ENCODE measurements at places on chromosomes 16 and 17.

- no peak for DNase-seq
Measured at GRCh38 chr16:78516006-78516736, 416.7 kb downstream of the WWOX start.

DNA sequence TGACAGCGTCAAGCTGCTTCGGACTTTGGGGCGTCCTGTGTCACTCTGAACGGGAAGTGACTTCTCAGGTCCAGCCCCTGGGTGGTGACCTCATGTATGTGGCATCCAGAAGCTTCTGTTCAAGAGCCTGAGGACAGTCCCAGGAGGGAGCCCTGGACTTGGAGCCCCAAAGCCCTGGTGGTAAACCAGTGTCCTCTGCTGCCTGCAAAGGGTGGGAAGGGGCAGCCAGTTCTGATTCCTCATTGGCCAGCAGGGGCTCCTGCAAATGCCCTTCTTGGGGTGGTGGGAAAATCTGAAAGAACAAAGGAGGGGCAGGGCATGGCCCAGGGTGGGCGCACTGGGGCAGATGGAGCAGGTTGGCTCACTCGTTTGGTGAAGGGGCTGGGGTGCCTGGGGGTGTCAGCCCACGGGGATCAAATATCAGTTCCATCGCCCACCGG lies 1.6 kb downstream of the OSGIN1 start:
- no peak for DNase-seq

GRCh38 chr17:75823257-75824041 lies 20.8 kb downstream of the UNC13D start:
- DNase-seq = no peak

GRCh38 chr17:82235056-82235774 lies 6.4 kb downstream of the SLC16A3 start:
- DNase-seq = no peak

DNA sequence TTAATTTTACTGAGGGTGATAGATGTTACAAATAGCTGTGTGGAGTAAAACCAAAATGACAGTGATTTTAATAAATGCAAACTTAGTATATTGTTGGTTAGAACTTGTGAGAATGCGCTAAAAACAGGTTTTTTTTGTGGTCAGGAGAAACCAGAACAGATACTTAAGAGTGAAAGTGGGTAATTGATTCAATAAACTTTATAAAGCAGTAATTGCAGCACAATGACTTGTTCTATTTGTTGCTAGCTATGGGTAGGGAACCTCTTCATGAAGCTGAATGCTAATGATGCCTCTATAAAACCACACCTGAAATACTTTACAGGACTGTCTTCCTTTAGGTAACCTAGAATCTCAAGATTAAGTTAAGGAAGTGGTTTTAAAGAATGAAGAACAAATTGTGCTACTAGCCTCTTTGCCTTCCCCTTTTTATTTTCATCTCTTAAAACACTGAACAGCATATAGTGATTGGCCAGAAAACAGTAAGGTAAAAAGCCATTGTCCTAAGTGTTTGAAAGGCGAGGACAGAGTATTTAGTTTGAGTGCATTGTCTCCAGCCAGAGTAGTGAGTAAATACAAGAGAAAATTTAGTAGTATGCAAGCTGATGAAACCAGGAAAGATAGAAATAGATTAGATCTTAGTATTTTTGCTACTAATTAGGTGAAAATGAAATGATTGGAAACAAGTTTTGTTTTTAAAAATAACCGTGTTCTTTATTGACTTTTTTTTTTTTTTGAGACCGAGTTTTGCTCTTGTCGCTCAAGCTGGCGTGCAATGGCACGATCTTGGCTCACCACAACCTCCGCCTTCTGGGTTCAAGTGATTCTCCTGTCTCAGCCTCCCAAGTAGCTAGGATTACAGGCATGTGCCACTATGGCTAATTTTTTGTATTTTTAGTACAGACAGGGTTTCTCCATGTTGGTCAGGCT lies 6.0 kb downstream of the GGNBP2 start:
- DNase-seq = peak; percentile 52

GRCh38 chr17:80625627-80626026 lies 81.0 kb downstream of the RPTOR start:
- no peak for DNase-seq

DNA sequence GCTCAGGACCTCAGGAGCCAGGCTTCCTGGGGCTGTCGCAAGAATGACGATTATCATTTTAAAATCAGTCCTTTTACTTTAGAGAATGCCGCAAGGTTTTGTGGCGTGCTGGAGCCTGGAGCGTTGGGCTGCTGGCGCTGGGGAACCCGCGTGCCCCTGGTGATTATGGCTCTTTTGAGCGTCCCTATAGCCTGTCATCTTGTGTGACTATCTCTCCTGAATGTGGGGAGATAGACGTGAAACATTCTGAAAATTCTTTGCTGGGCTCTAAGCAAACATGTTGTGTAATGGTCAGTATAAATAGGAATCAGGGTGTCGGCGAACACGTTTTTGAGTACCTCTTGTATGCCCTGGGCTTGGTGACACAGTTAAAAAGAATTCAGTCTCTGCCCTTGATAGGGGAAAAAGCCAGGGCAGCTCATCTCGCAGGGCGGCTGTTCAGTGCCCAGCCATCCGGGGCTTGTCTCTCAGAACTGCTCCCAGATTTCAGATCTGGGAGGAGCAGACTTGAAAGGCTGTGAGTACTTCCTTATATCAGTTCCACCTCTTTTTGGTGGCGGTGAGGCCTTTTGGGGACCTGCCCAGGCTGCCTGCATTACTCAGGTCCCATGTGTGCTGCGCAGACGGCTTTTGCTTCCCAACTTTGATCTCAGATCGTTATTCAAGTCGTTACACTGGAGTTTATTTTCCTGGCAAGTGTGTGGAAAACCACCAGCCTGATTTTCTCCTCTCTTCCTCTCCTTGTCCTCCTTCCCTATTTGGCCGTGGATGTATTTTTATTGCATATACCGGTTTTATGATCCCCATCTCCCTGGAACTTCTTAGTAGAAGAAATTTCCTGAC lies 973 bp downstream of the SLC7A6 start:
- DNase-seq = peak; percentile 86

DNA sequence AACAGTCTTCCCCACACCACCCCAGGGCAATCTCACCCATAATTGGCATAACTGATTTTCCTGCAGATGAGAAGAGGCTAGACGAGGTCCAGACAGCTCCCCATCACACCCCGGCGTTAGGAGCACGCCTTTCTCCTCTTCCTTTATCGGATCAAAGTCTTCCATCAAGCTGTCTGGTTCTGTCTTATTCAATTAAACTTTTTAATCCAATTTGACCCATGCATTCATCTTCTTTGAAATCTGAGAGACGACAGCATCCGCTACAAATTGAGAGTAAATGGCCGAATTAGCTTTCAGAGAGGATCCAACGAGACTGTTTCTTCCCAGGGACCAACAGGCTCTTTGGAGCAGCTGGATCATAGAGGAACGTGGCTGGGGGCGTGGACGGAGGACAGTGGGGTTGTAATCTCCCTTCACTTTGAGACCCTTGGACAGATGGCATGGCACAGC lies 44.4 kb upstream of the GPRC5B start:
- no peak for DNase-seq

GRCh38 chr16:31488468-31489297 lies 5.8 kb downstream of the SLC5A2 start:
- DNase-seq = no peak

DNA sequence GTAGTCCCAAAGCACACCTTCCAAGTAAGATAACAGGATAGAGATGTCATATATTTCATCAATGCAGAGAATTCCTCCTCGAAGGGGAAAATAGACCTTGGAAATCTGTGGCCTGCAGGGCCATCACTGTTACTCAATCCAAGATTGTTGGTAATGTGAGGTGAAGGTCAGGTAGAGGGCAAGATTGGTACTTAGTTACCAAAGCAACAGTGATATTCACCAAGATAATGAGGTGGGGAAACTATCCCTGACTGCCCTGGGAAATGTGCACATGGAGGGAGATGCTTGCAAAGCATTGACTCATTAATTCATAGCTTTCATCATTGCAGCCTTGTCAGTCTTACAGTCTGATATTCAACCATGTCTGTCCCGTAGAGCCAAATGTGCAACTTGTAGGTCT lies 234.1 kb upstream of the MON1B start:
- no peak for DNase-seq

DNA sequence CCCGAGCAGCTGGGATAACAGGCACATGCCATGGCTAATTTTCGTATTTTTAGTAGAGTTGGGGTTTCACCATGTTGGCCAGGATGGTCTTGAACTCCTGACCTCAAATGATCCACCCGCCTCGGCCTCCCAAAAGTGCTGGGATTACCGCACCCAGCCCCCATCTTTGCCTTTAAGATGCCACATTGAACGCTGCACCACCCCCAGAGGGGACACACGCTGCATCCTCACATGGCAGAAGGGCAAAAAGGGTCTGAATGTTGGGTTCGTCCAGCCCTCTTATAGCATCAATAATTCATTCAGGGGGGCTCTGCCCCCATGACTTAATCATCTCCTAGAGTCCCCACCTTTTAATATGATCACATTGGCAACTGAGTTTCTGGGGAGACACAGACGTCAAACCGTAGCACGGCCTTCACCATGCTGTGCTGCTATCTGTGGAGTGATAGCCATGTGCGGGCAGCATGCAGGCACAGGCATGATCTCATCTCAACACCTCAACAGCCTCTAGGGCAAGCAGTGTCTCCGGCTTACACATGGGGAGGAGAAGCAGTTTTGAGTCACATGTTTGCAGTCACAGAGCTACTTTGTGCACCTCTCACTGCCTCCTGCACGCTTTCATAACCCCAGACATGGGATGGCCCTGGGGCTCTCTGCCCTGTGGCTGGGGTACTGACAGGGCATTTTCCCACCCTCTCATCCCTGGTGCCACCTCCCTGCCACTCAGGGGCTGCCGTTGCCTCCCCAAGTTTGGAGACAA lies 30.0 kb downstream of the IL21R start:
- DNase-seq = no peak

GRCh38 chr17:80956321-80957190 lies 35.1 kb upstream of the CHMP6 start:
- DNase-seq = no peak

DNA sequence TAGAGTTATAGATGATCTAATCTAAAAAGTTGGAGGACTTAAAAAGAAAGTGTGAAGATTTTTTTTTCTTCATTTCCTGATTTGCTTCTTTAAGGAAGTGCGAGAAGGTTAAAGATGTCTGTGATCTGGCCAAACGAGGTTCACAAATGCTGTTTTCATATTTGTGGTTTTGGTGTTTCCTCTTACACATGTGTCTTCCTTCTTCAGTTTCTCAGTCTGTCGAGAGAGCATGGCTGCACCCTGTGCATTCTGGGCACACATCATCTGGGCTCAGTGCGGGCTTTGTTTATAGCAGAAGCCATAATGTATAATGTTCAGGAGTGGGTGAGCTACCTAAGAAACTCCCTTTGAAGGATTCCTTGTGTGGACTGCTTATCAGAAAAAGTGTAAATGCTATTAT lies 260.4 kb upstream of the TBX2 start:
- DNase-seq = peak; percentile 100

Data from Kasumi-1 (cell line).